ENCODE measurements at places on chromosomes 7 and 10.

- DNase-seq: no peak
Observed at GRCh38 chr7:19116121-19117090, 1.0 kb downstream of the TWIST1 start.

GRCh38 chr10:126475074-126475691 lies 86.9 kb upstream of the ADAM12 start:
- DNase-seq: no peak

GRCh38 chr7:31028006-31028405 lies 24.1 kb upstream of the ADCYAP1R1 start:
- DNase-seq: no peak

- no peak for DNase-seq
Observed at GRCh38 chr10:18625886-18626285, 25.5 kb downstream of the NSUN6 start.

DNA sequence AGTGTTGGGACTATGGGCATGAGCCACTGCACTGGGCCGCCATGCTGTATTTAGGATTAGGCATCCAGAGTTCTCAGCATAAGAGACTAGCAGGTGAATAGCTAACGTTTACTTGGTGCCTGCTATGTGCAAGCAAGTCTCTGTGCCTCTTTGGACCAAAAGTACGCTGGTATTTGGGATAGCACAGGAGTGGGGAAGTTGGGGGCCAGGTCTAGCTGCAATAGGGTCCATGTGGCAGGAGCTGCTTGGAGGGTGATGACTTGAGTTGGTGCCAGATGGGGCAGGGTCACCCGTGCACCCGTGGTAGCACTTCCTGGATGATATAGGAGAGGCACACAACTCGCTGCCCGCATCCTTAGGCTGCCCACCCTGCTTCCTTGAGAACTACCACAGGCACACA lies 22.4 kb downstream of the NACAD start:
- DNase-seq: no peak
